Smooth muscle cell of the brain vasculature (primary cell): ENCODE measurements at places on chromosomes 3 and 15.

DNA sequence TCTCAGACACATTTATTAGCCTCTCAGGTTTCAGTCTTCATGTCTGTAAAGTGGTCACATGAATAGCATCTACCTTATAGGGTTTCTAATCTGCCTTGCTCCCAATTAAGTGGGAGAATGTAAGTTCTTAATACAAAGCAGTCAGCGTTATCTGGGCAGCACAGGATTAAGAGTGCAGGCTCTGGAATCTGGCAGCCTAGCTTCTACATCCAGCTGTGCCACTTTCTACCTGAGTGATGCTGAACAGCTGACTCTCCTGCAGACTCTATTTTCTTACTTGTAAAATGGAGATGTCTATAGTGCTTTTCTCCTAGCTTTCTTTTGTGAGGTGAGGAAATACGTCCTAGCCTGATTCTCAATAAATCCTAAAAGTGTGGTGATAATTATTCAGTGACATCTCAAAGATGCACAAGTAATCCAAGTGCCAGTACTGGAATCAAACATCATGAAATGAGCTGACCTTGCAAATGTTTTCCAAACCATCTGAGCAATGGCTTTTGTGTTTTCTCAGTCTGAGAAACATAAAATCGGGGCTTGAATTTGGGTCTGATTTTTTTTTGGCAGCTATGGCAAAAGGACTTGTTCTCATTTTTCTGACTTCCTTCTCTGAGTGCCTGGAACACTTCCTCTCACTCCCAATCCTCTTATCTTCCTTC lies 232.2 kb upstream of the FEZF2 start:
- no peak for DNase-seq

DNA sequence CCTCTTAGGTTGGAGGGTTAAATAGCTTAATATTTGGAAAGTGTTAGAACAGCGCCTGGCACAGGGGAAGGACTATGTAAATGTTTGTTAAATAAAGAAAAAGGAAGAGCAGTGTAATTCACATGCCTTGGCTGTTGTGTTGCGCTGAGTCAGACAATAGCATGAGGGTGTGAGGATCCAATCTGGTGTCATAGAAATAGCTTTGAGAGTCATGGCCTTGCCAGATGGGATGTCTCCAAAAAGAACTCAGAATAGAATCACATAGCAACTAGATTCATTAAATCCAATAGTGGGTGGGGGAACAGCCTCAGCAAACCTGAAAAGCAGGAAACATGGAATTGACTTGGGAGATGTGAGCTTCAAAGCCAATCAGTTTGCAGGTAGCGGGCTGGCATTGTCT lies 3.9 kb upstream of the RBSN start:
- DNase-seq: no peak

DNA sequence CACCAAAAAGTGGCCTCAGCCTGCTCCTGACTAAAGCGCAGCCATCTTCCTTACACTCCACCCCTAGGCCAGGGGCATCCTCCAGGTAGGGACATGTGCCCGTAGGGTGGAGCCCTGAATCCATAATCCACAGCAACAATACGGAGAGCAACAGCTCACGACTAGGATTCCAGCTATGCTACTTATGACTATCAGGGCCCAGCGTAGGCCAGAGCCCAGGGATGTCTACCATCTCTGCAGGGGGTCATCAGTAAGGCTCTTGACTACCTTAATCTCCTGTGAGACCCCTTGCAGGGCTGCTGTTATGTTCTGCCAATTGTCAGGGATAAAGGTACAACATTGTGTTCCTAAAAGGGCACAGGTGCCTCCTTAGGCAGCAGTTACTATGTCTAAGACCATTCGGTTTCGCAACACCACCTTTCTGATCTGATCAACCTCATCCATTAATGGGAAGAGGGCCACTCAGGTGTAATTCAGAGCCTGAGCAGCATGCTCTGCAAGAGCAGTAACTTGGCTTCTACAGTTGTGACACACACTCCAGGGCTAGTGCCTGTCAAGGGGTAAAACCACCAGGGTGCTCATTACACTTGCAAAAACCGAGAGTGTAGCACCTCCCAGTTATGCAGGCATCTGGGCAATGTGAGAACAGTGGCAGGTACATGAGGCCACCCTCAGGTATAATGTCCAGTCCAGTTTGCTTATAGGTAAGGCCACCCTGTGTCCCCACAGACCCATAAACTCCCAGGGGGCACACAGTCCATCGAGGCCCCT lies 11.0 kb downstream of the CCRL2 start:
- DNase-seq: no peak

DNA sequence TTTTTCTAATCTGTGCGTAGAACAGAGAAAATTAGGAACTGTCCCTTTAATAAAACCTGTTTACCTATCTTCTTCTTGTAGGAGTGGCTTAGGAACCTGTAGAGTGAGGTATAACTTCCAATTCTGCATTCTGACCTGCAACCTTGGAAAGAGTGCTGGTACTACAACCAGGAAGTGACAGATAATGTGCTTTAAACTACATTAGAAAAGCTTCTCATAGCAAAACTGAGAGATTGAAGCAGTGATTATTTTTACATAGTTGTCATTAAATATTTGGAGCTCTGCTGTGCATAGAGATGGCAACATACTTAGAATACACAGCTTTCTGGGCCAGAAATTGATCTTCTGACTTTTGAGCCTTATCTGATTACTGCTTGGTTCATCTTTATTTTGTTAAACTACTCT lies 50.4 kb upstream of the ZDHHC23 start:
- DNase-seq: no peak

DNA sequence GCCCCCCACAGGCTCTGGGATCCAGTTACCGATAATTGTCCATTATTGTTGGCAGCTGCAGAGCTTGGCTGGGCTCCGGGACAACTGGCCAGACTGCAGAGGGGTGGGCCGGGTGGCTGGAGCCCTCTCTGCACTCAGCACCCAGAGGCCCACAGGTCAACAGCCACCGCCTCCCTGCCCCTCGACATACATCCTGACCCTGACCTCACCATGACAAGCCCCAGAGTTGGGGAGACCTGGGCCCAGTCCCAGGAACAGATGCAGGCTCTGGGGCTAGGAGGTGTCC lies 22.4 kb downstream of the PTH1R start:
- DNase-seq: no peak

- peak; percentile 37 for DNase-seq
Observed at GRCh38 chr15:66619152-66619903, 53.5 kb upstream of the LCTL start.

- DNase-seq: no peak
Observed at GRCh38 chr3:194233150-194233549, 97.2 kb downstream of the HES1 start.

- DNase-seq: no peak
Observed at GRCh38 chr3:143977341-143978262, 6.0 kb downstream of the DIPK2A start.

- no peak for DNase-seq
Observed at GRCh38 chr3:8538223-8538622, 36.6 kb downstream of the LMCD1 start.

- DNase-seq: peak; percentile 23
Observed at GRCh38 chr3:132916096-132916495, 122.1 kb upstream of the TMEM108 start.

DNA sequence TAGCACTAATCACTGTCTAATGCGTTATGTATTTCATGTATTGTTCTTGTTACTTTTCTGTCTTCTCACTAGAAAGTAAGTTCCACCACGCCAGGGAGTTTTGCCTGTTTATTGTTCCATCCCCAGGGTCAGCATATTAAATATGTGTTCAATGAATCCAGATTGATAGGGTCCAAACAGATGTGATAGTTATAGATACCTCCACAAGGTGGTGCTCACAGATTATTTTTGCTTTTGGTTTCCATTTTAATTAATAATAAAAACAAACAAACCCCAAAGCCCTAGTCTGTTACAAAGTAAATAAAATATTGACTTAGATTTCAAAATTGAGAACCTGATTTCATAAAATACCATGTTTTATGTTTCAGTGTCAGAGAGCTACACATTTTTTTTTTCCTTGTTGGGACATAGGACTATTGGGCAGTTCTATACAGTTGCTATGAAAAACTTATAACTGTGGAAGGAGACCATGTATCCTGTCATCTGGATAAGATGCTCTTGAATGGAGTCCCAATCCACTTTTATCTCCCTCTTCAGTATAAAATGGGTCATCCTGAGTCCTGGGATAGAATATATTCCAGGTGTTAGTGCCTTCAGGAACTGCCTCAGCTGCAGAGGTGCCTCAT lies 12.4 kb downstream of the OTOL1 start:
- no peak for DNase-seq

DNA sequence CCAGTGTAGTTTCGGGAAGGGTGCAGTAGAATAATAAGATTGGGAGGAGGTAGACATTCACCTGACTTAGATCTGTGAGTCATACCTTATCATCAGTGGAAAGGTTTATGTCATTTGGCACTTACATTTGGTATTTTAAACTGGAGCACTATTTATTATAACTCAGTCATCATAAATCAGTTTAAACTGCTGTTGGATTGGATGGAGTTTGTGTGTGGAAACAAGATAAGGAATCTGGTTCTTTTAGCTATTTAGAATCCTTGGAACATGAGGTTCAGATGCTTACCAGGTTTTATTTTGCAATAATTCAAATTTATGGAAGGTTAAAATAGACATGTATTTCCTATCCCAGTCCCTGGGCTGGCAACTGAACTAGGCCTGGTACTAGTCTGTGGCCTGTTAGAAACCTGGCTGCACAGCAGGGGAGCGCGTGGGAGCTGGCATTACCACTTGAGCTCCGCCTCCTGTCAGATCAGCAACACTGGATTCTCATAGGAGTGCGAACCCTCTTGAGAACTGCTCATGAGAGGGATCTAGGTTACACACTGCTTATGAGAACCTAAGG lies 34.5 kb downstream of the ZFAND6 start:
- no peak for DNase-seq

DNA sequence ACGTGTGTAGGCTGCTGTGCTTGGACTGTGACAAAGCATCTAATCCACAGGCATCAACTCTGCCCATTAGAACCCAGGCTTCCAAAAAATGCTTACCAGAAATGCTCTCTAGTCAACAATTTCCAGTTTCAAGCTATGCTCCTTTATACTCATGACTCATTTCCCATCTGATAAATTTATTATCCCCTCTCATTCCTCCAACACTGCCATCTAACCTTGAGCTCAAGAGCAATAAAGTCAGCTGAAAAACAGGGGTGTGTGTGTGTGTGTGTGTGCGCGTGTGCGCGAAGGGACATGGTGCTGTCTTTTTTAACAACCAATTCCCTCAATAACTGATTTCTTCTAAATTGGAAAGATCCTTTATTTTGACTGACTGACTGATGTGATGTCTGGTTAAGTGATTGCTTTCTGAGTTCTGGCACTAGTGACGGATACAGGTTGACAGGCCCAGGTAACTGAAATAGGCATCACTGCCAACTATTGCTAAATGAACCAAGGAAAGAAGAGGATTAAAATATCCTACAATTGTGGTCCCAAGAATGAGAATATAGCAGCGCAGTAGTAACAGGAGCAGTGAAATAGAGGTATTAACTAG lies 405.5 kb downstream of the ZNF385D start:
- DNase-seq: no peak

DNA sequence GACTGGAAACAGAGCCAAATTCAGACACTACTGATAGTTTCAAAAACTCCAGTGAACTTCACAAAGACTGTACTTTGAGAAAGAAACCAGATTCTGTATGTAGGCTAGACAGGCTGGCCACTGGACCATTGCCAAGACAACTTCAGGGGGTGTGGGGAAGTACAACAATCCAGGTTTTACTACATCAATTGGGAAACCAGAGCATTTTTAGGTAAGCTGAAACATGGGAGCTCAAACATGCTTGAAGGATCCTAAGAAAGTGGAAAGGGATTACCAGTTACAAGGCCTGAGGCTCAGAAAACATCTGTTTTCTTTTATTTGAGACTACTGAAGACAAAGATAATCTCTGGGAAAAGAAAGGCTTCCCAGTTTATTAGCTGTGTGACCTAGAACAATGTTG lies 26.9 kb upstream of the ZNF280D start:
- no peak for DNase-seq

- DNase-seq: no peak
Observed at GRCh38 chr3:158508481-158508880, 62.5 kb upstream of the MLF1 start.
